Liver (tissue), 10 donors: ENCODE measurements at places on chromosomes 2 and 18. TPM values are rescaled to one million over a fixed set of nuclear protein-coding genes. Genes with fewer than 3 reads are reported as not detected.

DNA sequence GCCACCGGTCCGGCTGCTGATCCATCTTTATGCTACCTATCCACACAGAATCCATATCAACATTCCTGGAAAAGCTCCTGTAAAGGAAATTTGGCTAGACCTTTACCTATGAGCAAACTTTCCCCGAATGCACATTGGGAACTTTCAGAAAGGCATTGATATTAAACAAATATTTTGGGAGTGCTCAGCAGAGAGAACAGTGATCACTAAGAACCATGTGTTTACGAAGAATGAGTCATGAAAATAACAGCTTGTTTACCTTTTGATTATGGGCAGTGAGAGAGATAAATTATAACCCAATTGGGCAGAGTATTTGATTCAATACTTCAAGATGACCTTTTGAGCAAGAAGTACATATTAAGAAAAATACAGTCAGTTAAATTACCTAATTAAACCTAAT lies 189.7 kb upstream of the CDH2 start:
- H3K27ac ChIP-seq, result no peak overlapping the region
- DNase-seq, result no peak
- no peaks in the 10 kb centered on the region for H3K4me1 ChIP-seq
- H3K4me3 ChIP-seq, result no peak overlapping the region
- H3K36me3 ChIP-seq, result no peaks in the 10 kb centered on the region

DNA sequence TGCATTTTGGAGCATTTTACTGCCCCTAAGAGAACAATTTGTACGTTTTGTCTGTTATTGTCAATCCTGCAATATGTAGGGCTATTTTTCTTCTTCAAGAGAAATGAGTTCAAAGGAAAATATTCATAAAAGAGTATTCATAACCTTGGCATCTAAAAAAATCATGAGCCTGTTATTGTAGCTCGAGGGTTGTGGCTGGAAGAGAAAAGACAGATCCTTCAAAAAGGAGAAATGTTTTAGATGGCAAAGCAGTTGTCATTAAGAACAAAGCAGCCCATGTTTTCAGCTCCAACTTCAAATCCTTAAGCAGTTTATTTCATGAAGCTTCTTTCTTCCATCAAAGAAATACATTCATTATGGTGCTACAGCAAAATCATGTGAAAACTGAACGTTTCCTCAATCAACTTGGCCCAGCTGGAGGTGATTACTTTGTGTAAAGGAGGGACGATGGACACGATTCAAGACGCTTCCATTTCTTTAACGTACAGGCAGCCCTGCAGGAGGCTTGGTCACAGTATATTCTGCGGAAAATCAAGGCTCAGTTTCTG lies 31.4 kb downstream of the QPCT start:
- no peak overlapping the region for H3K4me3 ChIP-seq
- H3K27me3 ChIP-seq, result no peaks in the 10 kb centered on the region
- H3K27ac ChIP-seq, result no peak overlapping the region

Gene TUBB8B
- not detected for total RNA-seq

GRCh38 chr2:98880266-98881152 lies 55.5 kb downstream of the CRACDL start:
- no peak for DNase-seq
- no peaks in the 10 kb centered on the region for H3K4me1 ChIP-seq
- H3K27ac ChIP-seq, result no peak overlapping the region

DNA sequence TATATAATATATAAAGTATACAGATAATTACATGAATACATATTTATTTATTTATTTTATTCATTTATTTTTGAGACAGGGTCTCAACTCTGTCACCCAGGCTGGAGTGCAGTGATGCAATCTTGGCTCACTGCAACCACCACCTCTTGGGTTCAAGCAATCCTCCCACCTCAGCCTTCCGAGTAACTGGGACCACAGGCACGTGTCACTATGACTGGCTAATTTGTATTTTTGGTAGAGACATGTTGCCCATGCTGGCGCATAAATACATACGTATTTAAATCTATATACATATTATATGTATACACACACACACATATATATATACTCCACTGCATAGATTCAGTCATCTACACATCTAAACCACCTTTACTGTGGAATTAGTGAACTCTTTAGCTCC lies 20.6 kb upstream of the NDUFV2 start:
- H3K27ac ChIP-seq, result no peak overlapping the region
- H3K36me3 ChIP-seq, result no peaks in the 10 kb centered on the region
- H3K27me3 ChIP-seq, result no peaks in the 10 kb centered on the region
- no peak overlapping the region for H3K4me3 ChIP-seq
- DNase-seq, result no peak
- no peaks in the 10 kb centered on the region for H3K4me1 ChIP-seq

DNA sequence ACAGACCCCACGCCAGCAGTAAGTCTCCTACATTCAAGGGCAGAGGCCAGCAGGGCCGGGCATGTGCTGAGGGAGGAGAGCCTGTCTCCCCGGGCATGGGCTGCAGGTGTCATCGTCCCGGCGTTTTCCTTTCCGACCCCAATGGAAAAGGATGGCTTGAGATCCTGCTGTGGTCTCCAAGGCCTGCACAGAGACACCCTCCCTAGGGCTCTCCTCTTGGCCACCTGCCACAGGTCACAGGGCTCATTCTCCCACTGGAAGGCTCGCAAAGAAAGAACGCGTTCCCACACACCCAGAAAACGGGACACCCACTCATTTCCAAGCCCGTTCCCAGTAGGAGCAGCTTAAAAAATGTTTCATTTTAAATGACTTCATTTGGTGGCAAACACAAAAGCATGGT lies 41.0 kb downstream of the DIPK1C start:
- H3K4me1 ChIP-seq, result no peaks in the 10 kb centered on the region
- no peak overlapping the region for H3K27ac ChIP-seq
- DNase-seq, result no peak
- no peaks in the 10 kb centered on the region for H3K36me3 ChIP-seq
- no peaks in the 10 kb centered on the region for H3K27me3 ChIP-seq

GRCh38 chr2:37894601-37895000 lies 30.5 kb upstream of the RMDN2 start:
- no peak for DNase-seq
- no peak overlapping the region for H3K4me3 ChIP-seq
- H3K36me3 ChIP-seq, result no peaks in the 10 kb centered on the region
- no peaks in the 10 kb centered on the region for H3K27me3 ChIP-seq
- no peak overlapping the region for H3K27ac ChIP-seq

Gene SP140L
- 21.5 TPM for total RNA-seq

GRCh38 chr2:8133913-8134472 lies 547.9 kb upstream of the ID2 start:
- no peak overlapping the region for H3K4me3 ChIP-seq
- H3K36me3 ChIP-seq, result no peaks in the 10 kb centered on the region
- H3K4me1 ChIP-seq, result peaks cover 2% of the 10 kb centered on the region
- H3K27ac ChIP-seq, result no peak overlapping the region
- H3K27me3 ChIP-seq, result no peaks in the 10 kb centered on the region

DNA sequence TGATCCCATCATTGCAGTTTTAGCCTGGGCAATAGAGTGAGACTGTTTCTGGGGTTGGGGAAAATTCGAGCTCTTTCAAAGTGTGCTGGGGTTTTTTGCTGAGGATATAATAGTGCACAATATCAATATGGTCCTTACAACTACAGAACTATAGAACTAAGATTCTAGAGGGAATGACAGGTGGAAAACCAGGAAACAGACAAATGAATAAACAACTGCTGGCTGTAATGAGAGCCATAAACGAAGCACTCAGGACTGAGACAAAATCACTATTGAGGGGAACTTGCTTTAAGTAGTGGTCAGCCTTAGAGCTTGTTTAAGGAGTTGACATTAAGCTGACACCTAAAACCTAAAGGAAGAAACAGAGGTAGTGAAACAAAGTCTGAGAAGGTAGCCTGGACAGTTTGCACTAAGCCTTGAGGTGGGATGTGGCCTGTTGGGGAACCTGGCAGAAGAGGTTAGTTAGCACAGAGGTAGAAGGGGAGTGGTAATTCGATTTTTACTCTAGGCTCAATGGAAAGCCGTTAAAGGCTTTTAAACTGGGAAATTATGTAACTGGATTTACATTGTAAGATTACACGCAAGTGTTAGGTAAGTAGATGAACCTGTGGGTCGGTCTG lies 33.8 kb downstream of the LCLAT1 start:
- no peak overlapping the region for H3K4me3 ChIP-seq
- no peaks in the 10 kb centered on the region for H3K36me3 ChIP-seq
- H3K27ac ChIP-seq, result no peak overlapping the region
- DNase-seq, result no peak
- no peaks in the 10 kb centered on the region for H3K27me3 ChIP-seq

DNA sequence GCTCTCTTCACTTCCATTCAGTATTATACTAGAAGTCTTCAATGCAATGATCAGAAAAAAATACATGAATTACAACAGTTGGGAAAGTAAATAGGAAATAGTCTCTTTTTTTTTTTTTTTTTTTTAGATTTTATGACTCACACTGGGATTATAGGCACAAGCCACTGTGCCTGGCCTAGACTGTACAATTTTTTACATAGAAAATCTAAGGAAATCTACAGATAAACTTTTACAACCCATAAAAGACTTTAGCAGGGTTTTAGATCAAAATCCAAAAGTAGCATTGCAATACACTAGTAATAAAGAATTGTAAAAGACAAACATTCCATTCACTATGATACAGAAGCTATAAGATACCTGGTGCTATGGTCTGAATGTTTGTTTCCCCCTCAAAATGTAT lies 39.0 kb downstream of the CFAP221 start:
- H3K36me3 ChIP-seq, result no peaks in the 10 kb centered on the region
- no peak for DNase-seq
- H3K27me3 ChIP-seq, result no peaks in the 10 kb centered on the region
- H3K4me1 ChIP-seq, result peaks cover 4% of the 10 kb centered on the region

DNA sequence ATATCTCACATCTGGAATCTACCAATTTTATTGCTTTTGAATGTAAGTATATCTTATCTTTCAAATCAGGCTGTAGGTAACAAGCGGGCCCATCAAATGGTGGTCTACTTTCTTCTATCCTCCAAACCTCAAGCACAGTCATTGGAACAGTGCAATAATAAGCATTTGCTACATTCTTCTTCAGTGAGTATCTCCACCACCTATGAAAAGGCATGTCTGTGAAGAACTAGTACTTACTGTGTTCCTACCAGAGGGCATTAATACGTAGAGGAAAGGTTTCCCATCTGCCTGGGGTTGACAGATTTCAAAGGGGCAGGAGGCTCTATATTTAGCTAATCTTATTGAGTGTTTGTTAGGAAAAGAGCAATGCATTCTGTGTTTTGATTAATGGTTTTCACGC lies 411.1 kb downstream of the NCKAP5 start:
- DNase-seq, result no peak
- H3K4me1 ChIP-seq, result no peaks in the 10 kb centered on the region
- H3K27ac ChIP-seq, result no peak overlapping the region
- no peaks in the 10 kb centered on the region for H3K27me3 ChIP-seq
- H3K36me3 ChIP-seq, result no peaks in the 10 kb centered on the region
- H3K4me3 ChIP-seq, result no peak overlapping the region

DNA sequence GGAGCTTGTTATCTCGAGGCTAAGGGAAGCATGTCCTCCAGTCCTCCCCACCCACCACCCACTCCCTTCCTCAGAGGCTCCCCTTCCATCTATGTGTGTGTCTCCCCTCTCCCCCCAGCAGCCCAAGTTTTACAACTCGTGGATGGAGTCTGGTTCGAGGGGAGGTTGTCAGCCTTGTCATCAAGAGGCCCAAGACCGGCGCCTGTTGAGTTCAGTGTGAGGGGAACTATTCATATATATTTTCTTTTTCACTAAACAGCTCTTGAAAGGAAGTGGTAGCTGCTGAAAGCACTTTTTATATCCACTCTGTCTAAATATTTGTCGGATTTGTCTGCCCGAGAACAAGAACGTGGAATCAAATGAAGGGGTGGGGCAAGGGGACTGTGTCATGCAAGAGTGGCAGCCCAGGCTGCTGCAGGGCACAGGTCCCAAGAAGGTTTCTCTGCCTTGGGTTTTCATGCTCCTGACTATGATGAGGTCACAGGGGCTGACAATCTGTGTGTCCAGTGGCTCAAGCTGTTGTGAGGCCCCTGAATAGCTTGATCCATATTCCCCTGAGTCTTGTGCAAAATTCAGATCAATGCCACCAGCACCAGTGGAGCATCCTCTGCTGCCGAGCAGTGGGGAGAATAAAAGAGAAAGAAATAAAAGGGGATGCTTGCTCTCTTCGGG lies 35.0 kb downstream of the NRP2 start:
- no peak overlapping the region for H3K27ac ChIP-seq

- no peaks in the 10 kb centered on the region for H3K27me3 ChIP-seq
- H3K4me1 ChIP-seq, result no peaks in the 10 kb centered on the region
- DNase-seq, result no peak
- no peak overlapping the region for H3K4me3 ChIP-seq
- H3K36me3 ChIP-seq, result no peaks in the 10 kb centered on the region
Measured at GRCh38 chr2:60380411-60380810, 173.0 kb downstream of the BCL11A start.

DNA sequence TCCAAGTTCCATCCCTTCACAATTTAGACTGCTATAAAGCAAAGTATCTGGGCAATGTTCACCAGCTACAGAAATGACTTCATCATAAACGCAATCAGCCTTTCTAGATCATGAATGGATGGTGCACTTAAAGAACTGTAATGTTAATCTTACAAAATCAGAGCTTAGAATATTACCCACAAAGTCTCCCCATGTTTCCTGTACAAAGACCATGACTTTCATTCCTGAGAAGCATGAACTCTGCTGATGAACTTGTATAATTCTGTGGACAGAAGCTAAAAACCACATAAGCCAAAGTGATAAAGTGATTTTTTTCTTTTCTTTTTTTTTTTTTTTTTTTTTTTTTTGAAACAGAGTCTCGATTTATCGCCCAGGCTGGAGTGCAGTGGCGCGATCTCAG lies 53.3 kb downstream of the C1D start:
- no peak for DNase-seq
- H3K4me1 ChIP-seq, result no peaks in the 10 kb centered on the region
- no peak overlapping the region for H3K27ac ChIP-seq
- H3K36me3 ChIP-seq, result no peaks in the 10 kb centered on the region
- H3K27me3 ChIP-seq, result no peaks in the 10 kb centered on the region
- H3K4me3 ChIP-seq, result no peak overlapping the region

Gene LRATD1
- 3.4 TPM for total RNA-seq

DNA sequence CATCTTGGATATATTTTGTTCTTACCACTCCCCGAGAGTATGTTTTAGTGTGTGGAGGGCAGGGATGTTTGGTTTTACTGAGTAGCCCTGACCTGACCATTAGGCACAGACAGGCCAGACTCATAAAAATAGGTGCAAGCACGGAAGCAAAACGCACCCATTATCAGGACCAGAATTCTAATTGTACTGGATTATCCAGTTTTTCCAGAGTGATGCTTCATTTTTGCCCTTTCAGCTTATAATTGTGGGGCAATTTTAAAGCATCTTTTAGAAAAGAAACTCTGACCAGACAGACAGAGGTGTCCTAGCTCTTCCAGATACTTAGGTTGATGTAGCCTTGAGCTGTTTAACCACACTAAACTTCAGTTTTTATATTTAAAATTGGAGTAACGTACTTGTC lies 4.4 kb downstream of the NCOA1 start:
- no peak overlapping the region for H3K27ac ChIP-seq
- no peak for DNase-seq
- no peak overlapping the region for H3K4me3 ChIP-seq
- peaks cover 12% of the 10 kb centered on the region for H3K4me1 ChIP-seq
- no peaks in the 10 kb centered on the region for H3K27me3 ChIP-seq

DNA sequence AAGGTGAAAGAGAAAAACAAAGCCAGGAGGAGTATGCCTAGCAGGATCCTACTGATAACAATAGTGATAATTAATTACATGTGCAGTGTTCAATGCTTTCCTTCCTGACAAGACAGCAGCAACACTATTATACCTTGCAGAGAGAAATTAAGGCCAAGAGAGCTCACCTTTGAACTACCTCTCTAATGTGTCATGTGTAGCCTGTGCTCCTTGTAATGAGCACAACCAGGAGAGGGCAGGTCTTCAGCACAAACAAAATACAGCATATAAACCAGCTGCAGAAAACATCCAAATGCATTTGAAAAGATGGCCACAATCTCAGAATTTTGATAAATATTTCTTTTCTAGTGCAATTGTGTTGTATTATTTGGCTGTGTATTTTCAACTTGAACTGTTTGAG lies 1425.7 kb downstream of the DSC3 start:
- no peaks in the 10 kb centered on the region for H3K36me3 ChIP-seq
- H3K27ac ChIP-seq, result no peak overlapping the region
- no peaks in the 10 kb centered on the region for H3K4me1 ChIP-seq
